Endodermal cell (in vitro differentiated cells): ENCODE measurements at places on chromosomes 5 and 9. TPM values are rescaled to one million over a fixed set of nuclear protein-coding genes. Genes with fewer than 3 reads are reported as not detected.

PDGFRB gene
- total RNA-seq: 2.8 to 4.6 TPM (median 4.1 TPM) in 3 replicates

SLC34A3 gene
- total RNA-seq: 0.15 to 0.33 TPM (median 0.17 TPM) in 3 replicates

DNA sequence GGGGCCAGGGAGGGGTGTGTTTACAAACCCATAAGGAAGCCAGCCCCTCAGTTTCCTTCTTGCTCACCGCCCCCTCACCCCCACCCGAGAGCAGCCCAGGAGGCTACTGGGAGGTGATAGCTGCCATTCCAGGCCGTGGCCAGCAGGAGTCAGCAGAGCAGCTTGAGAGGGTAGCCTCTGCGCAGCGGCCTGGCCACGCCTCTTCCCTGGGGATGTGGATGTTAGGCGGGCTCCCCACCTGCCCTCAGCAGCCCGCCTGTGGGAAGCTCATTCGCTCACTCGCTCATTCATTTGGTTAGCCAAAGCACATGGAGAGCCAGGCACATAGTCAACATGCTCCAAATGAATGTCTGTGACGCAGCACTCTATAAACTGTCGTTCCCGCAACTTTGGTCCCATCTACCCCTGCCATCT is 6.1 kb upstream of the DPM2 start:
- no peaks in the 10 kb centered on the region for H3K27me3 ChIP-seq
- no peak overlapping the region for H3K4me3 ChIP-seq
- H3K27ac ChIP-seq: no peak overlapping the region
- DNase-seq: peak; percentile 95
- H3K36me3 ChIP-seq: peaks cover 41% of the 10 kb centered on the region
- H3K4me1 ChIP-seq: no peaks in the 10 kb centered on the region

DNA sequence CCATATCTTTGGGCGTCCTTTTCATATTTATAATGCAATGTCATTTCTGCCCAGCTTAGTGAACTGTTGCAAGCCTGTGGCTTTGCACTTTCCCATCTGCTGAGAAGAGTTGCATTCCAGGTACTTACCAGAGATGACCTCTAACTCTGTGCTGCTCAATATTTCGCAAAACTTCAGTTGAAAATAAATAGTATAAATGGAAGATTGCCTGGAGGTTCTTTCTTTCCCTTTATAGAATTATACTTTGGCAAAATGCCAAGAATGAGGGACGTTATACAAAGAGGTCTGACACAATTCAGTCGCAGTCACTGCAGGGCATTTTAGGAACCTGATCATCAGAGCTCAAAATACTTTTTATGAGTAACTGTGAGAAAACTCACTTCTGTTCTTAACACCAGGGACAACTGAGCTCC is 18.9 kb upstream of the VLDLR start:
- H3K4me1 ChIP-seq: no peaks in the 10 kb centered on the region
- H3K27ac ChIP-seq: no peak overlapping the region
- no peaks in the 10 kb centered on the region for H3K27me3 ChIP-seq
- DNase-seq: no peak
- no peaks in the 10 kb centered on the region for H3K36me3 ChIP-seq

- H3K27me3 ChIP-seq: no peaks in the 10 kb centered on the region
- no peak for DNase-seq
- H3K4me3 ChIP-seq: no peak overlapping the region
- H3K4me1 ChIP-seq: no peaks in the 10 kb centered on the region
These were observed 105.9 kb downstream of the MPDZ start for GRCh38 chr9:13173553-13173952.

GRCh38 chr9:82883436-82883835 is 179.5 kb downstream of the RASEF start:
- no peaks in the 10 kb centered on the region for H3K4me1 ChIP-seq
- no peaks in the 10 kb centered on the region for H3K36me3 ChIP-seq
- H3K27ac ChIP-seq: no peak overlapping the region
- peak; percentile 78 for DNase-seq
- H3K4me3 ChIP-seq: no peak overlapping the region

DNA sequence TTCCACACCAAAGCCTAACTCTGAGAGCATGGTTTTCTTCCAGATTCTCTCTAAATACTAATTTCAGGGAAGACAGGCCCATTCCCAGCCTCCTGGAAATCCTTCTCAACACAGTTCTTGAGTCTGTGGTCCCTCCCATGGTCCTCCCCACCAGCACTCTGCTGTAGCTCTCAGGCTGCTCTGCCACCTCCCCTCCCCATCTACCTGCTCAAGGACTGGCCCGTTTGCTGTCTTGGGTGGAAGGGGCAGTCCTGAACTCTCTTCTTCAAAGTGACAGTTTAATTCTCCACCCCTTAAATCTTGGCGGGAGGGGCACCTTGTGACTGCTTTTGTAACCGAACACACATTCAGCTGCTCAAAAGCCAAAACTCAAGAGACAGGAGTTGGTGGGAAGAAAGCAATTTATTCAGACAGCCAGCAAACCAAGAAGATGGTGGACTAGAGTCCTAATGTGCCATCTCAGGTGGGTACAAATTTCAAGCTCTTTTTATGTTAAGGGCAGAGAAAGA is 7.6 kb upstream of the LCN15 start:
- no peaks in the 10 kb centered on the region for H3K4me1 ChIP-seq
- no peak overlapping the region for H3K27ac ChIP-seq
- H3K27me3 ChIP-seq: no peaks in the 10 kb centered on the region
- DNase-seq: no peak
- H3K4me3 ChIP-seq: no peak overlapping the region
- no peaks in the 10 kb centered on the region for H3K36me3 ChIP-seq

DNA sequence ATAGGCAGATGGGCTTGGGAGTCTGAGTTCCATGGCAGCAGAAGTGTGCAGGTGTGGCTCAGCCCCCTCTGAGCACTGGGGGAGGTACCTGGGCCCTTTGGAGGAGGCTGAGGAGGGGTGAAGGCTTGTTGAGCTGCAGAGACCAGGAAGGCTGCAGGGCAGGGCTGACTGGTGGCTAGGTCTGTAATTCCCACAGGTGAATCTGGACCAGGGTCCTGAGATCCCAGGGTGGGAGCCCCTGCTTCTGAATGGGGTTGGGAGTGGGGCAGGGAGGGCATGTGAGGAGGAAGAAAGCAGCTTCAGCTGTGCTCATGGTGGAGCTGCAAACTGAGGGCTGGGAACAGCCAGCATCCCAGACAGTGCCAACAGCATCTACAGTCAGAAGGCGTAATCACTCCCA is 111.1 kb downstream of the CACNA1B start:
- H3K4me3 ChIP-seq: no peak overlapping the region
- no peaks in the 10 kb centered on the region for H3K4me1 ChIP-seq
- H3K27ac ChIP-seq: no peak overlapping the region
- no peaks in the 10 kb centered on the region for H3K27me3 ChIP-seq
- no peak for DNase-seq

DNA sequence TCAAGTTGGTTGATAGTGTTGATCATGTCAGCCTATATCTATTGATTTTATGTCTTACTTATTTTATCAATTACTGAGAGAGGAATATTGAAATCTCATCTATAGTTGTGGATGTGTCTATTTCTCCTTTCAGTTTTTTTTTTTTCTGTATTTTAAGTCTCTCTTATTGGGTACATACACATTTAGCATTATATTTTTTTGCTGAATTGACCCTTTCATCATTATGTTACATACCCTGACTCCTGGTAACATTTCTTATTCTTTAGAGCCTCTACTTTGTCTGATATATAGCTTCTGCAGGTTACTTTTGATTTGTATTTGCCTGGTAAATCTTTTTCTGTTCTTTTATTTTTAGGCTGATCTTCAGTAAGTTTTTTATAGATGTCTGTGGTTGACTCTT is 179.5 kb downstream of the GDNF start:
- no peak overlapping the region for H3K27ac ChIP-seq
- H3K4me3 ChIP-seq: no peak overlapping the region
- H3K4me1 ChIP-seq: no peaks in the 10 kb centered on the region
- H3K36me3 ChIP-seq: no peaks in the 10 kb centered on the region
- no peaks in the 10 kb centered on the region for H3K27me3 ChIP-seq
